Stimulated activated CD4-positive, alpha-beta T cell treated with anti-CD3 and anti-CD28 coated beads, TNF-alpha, amount 100 ng/mL, for 24 hours (primary cell): ENCODE measurements at places on chromosomes 7 and 10.

- DNase-seq, result no peak
These were observed 59.2 kb downstream of the PWWP2B start for GRCh38 chr10:132455986-132456847.

DNA sequence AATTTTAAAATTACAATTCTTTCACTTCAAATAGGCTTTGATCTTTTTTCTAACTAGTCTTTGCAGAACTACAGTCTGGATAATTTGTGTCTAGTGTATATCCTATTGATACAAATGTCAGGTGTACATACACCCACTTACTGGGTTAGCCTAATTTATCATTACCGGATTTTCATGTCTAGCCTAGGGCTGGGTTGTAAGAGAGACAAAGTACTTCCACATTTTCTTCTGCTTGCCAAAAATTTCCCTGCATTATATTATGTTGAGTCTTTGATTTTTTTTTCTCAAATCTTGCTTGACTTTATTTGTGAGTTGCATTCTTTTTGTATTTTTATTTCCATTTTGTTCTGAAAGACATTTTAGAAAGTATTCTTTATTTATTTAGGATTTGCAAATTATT lies 284.8 kb upstream of the FZD8 start:
- DNase-seq, result no peak

DNA sequence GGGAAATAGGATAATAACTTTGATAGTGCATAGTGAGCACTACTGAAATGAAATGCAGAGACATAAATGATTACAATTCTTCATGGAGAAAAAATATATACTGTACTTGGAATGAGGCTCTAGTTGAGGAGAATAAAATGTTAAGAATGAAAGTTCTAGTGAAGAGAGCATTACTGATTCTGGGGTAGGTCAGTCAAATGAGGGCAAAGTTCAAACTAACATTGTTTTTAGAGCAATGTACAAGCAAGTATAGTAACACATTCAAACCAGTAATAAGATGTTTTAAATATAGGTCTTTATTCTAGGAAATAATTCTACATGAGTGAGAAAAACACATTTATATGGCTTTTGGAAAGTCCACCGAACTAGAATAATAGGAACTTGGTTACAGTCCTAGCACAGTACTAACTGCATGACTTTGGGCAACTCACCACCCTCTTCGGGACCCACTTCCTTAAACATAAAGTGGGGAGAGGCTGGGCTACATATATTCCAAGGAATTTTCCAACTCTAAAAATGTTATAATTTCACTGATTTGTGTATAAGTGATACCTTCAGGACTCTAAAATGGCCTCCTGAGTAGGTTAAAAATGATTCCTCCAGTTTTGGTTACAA lies 86.4 kb downstream of the CDK6 start:
- DNase-seq, result no peak

DNA sequence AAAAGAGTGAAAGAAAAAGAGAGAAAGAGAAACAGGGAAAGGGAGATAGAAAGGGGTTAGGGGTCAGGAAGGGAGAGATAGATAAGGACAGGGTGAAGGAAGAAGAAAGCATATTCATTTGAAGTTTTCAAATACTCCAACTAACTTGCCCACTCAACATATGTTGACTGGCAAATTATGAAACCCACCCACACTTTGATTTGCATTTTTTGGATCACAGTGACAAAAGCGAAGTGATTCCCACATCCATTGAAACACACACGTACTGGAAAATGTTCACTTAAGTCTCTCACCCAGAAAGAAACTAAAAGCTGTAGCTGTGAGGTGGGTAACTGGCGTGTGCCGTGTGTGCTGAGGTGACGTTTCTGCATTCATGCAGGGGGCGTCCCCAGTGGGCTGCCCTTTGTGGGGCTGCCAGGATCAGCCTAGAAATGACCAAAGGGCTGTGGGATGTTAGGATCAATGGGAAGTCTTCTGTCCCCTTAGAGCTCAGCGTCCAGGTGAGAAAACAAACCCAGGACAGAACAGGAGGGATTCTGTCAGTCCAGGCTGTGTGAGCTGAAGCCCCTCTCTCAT lies 134.9 kb upstream of the ADARB2 start:
- DNase-seq, result no peak

GRCh38 chr10:44306147-44306710 lies 78.7 kb downstream of the CXCL12 start:
- no peak for DNase-seq

DNA sequence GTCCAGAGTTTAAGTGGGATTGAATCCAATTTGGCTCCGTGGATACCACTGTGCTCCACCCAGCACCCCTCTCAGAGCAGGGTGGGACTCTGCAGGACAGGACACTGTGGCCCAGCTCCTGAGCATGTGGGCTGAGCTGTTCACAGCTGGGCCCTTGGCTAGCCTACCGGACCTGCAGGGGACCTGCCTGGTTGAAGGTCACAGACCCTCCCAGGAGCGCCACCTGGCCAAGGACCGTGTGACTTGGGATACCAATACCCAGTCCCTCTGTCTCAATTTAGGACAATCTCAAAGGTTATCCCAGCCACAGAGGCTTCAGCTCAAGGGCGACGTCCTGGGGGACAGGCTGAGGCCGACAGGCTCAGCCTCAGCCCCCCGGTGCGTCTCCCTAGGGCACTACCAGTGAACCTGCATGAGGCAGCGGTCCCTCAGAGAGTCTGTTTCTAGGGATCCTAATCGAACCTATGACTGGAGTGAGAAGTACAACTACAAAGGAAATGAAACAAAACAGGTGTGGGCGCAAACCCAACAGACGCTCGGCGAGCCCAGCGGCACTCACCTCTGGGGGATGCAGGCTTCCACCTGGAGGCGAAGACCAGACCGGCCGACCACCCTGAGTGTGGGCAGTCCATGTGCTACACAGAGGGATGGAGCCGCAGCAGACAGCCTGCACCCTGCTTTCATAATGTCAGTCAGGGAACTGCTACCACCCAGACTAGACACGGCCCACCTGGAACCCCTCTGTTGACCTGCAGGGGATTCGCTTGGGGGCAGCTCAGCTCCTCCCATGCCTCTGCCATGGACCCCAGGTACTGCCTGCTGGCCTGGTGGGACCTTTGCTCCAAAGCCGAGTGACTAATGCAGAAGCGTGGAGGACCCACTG lies 103.7 kb downstream of the PAXIP1 start:
- no peak for DNase-seq

GRCh38 chr10:47403446-47404318 lies 19.6 kb upstream of the ZNF488 start:
- DNase-seq, result no peak

DNA sequence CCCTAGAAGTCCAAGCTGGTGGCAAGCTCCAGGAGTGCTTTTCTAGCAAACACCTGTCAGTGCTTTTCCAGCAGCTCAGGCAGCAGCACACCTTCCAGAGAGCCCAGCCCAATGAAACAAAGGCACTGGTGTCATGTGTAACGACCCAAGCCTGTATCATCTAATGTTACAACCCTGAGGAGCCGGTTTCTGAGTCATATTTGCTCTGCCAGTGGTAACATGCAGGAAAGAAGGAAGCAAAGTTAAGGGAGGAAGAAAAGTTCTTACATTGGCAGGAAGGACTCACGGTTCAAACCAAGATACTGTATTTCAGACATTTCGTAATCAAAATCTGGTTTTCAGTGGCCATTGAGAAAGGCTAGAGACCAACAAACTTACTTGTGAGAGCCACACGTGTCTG lies at the start of gene ANKRD22:
Gene ANKRD22, minus strand, starts transcription at position 139 of the 400 bp plus-strand sequence. CDS start 237 bp downstream, outside the sequence.
- DNase-seq, result no peak

DNA sequence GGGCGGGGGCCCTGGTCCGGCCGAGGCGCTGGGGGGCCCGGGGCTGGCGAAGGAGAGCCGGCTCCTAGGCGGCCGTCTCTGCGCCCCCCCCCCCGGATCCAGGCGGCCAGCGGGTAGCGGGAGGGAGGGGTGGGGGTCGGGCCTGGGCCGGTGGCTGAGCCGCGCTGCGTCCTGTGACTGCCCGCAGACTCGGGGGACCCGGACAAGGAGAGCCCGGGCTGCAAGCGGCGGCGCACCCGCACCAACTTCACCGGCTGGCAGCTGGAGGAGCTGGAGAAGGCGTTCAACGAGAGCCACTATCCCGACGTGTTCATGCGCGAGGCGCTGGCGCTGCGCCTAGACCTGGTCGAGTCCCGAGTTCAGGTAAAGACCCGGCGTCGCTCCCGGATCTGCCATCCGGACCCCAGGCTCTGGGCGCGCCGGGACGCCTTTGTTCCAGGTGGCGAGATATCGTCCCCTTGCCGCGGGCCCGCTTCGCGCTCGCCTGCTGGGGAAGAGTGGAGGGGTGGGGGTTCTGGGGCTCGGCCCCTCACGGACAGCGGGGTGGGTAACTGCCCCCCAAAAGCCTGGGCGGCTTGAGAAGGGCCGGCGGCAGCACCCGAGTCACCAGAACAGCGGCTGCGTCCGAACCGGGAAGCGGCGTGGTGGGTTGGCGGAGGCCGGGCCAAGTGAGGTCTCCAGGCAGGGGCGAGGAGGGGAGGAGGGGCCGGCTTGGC lies 819 bp downstream of the UNCX start:
- no peak for DNase-seq

DNA sequence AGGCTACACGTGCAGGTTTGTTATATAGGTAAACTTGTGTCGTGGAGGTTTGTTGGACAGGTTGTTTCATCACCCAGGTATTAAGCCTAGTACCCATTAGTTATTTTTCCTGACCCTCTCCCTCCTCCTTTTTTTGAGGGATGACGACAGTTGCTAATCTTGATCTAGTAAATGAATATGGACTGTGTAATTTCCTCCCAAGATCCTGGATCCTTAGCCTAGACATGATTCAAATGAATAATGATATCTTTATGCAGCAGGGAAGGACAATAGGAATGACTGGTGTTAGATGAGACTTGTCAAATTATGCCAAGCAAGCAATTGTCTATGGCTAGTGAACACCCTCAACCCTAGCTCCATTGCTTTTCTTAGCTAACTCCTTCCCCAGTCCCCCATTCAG lies 156.2 kb downstream of the PLPP4 start:
- DNase-seq, result no peak
